Stimulated activated CD8-positive, alpha-beta memory T cell treated with anti-CD3 and anti-CD28 coated beads, Interleukin-4, amount 100 ng/mL, for 1 hour (primary cell): ENCODE measurements at places on chromosomes 1 and 21.

- DNase-seq = no peak
These were observed 7.8 kb downstream of the ABCD3 start for GRCh38 chr1:94425821-94426484.

- DNase-seq = no peak
These were observed 66.8 kb downstream of the COL24A1 start for GRCh38 chr1:86089765-86090164.

GRCh38 chr1:186620566-186621350 lies 59.5 kb downstream of the PTGS2 start:
- no peak for DNase-seq

DNA sequence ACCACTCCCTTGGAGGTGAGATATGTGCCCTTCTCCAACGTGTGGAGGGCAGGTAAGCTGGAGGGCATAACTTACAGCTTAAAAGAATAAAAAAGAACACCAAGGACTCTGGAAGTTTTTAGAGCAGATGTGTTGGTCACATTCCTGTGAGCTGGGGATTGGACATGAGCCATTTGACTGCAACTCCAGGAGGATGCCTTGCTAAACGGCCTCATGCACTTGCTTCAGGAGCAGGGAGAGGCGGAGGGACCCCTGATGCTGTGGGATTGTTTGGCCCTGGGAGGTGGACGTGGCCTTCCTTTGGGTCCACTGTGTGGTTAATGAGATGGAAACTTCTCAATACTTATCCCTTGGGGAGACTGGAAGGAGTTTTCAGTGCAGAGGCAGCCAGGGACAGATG lies 185.6 kb downstream of the RHOU start:
- DNase-seq = no peak

DNA sequence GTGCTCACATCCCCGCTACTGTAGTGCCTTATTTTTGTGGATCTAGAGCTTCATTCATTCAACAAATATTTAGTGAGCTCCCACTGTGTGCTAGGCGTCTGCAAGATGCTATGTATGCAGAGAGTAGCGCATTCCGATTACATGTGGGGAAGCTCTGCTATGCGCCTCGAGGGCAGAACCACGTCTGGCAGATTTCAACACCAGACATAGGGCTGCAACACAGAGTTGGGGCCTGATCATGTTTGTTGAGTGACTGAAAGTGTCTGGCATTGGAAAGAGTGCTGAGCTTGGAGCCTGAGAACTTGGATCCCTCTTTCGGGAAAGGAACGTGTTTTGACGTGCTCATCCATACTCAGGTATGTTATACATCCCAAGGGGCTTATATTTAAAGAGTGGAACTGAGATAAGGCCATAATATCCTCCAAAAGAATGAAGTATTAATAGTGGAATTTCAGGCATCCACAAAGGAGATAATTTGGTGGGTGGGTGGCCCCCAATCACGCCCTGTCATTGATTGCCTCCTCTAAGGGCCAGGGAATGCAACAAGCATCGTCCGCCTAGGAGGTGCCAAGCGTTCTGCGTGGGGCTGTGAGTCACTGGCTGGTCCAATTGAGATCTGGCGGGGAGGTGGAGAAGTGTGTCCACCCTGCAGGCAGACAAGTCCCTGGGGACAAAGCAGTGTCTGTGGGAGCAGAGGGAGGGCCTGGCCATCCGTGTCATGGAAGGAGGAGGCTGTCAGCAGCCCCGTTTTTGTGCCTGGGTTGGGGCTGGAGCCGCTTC lies 62.8 kb upstream of the ZBTB40 start:
- no peak for DNase-seq

- DNase-seq = no peak
These were observed 520 bp downstream of the TMEM201 start for GRCh38 chr1:9589144-9589718.

- DNase-seq = no peak
These were observed 47.7 kb downstream of the PGM1 start for GRCh38 chr1:63640633-63641567.

DNA sequence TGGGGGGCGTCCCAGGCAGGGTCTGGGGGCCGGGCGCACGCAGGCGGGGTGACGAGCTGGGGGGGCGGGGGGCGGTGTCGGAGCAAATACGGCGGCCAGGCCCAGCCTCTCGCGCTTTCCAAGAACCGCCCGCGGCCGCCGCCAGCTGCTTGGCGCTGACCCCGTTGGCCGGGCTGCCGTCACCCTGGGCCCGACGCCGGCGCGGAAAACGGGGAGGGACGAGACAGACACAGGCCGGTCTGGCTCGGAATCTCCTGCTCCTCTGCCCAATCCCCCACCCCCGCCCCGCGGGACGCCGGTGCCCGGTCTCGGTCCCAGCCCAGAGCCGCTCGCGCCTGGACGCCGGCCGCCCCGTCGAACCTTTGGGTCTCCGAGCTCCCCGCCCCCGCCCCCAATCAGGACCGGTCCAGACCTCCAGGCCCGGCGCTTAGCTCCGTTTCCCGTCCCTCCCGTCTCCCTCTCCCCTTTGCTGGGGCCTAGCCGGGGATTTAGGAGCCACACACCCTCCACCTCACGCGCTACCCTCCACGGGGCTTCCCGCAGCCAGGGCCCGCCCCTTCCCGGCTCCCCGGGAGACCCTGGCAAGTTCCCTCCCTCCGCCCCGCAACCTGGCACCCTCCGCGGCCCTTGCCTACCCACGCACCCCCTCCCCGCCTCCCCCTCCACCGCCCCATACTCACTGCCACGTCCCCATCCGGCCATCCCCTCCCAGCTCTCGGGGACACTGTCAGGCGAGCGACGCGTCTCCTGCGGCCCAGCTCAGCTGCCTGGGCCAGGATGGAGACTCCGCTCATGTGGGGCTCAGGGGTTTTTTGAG lies 800 bp upstream of the MMP23B start:
- DNase-seq = no peak

GRCh38 chr1:244304156-244304555 lies 147.6 kb downstream of the ADSS2 start:
- DNase-seq = no peak

- no peak for DNase-seq
These were observed 20.4 kb upstream of the KIF14 start for GRCh38 chr1:200640963-200641401.

DNA sequence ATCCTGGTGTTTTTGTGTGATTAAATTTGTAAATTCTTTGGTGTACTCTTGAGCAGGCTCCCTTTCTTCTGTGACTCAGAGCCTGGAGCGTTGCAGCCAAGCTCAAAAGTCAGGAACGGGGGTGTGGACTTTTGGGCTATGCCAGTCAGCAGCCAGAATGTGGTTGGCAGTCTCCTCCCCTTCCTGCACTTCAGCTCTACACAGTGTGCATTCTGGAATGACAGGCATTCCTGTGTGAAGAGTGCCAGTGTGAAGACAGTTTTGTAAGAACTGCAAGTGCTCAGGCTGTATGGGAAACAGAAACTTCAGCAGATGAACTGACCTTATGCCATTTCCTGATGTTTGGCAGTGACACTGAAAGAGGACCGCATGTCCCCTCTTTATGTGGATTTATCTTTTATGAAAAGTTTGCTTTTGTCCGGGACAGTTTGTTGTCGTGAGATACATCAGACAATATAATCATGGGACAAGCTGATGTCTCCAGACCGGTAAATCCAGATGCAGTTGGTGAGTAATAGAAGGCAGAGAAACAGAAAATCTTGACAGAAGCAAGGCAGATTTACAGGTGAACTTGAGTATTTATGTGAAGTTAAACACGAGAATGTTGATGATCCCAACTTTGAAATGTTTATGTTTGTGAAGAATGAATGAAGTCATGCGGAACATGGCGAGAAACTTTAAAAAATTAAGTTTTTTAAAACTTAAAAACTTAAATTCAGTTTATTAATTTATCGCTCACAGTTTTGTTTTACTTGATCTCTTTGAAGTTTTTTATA lies 67.7 kb upstream of the RCC1 start:
- no peak for DNase-seq

DNA sequence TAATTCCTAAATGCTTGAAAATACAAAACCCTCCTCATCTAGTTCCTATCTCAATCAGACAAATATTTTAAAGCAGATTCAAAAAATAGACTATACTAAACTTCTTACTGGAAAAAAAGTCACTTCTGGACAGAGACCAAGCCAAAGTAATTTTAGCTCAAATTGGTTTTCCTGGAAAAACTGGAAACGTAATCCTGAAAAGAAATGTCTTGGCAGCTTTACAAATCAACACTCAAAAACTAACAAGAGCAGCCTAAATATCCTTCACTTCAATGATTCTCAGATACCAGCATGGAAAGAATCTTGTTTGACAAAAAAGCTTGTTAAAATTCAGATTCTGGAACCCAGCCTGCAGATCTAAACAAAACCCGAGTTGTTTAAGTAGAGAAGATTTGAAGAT lies 9.1 kb upstream of the GPR88 start:
- DNase-seq = no peak

DNA sequence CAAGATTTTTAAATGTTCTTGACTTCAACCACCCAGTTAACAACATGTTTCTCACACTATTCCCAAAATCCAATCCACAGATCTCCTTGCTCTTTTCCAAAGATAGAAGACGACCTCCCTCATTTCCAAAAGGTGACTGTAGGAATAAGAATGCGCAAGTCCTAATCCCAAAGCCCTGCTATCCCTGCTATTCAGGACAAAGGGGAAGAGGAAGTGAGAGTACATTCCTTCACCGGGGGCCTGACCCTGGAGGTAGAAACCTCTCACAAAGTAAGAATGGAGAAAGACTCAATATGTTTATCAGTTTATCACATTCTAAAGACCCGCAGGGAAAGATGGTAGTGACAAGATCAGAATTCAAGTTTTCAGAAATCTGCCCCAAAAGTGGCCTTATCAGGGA lies 55.7 kb downstream of the PLEKHA6 start:
- no peak for DNase-seq

- no peak for DNase-seq
These were observed 22.6 kb downstream of the FOXD2 start for GRCh38 chr1:47460456-47460855.

- no peak for DNase-seq
These were observed 9.0 kb downstream of the TSACC start for GRCh38 chr1:156347331-156347730.

GRCh38 chr1:206006946-206007345 lies 3.8 kb upstream of the RAB7B start:
- no peak for DNase-seq

DNA sequence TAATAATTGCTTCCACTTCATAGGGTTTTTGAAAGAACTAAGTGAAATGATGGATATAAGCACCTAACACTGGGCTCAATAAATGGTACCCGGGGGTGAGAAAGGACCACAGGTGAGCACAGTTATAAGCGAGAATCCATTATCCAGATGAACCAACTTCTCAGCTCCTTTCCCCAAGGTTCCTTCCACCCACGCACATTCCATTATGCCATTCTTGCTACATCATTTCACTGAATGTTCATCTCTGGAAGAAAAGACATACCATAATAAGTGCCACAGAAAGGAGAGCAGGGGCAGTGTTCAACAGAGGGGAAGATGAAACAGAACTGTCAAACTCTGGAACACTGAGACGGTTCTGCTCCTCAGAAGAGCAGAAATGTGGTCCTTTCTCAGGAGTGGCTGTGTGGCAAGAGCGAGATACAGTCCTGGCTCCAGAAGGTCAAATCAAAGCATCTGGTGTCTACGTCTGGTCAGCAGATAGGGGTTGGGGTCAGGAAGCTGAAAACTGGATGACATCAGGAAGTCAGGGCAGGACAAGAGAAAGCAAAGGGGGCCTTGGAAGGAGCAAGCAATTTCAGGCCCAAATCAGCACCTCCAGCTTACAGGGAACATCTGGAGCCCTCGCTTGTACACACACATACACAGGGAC lies 255.4 kb upstream of the TMEM51 start:
- no peak for DNase-seq
